ENCODE measurements at places on chromosomes 3 and 15. TPM values are rescaled to one million over a fixed set of nuclear protein-coding genes. Genes with fewer than 3 reads are reported as not detected.

- no peak overlapping the region for H3K27ac ChIP-seq
- H3K36me3 ChIP-seq = no peaks in the 10 kb centered on the region
- H3K4me1 ChIP-seq = no peaks in the 10 kb centered on the region
- no peaks in the 10 kb centered on the region for H3K27me3 ChIP-seq
Observed at GRCh38 chr15:61410662-61411061, 181.6 kb upstream of the RORA start.

DNA sequence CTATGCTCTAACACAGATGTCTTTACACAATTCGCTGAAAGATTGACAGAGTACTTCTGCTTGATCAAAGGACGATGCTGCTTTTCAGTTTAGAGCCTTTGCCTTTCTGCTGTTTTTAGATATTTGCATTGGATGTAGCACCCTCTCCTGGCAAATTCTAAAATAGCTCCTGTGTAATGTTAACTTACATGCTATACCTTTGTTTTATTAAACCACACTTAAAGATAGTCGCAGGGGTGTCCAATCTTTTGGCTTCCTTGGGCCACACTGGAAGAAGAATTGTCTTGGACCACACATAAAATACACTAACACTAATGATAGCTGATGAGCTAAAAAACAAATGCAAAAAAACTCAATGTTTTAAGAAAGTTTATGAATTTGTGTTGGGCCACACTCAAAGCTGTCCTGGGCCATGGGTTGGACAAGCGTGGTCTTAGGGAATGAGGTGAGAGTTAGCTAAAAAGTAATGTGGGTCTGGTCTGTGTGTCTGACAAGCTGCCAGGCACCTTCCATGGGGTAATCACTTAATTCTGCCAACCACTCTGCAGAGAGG lies 62.9 kb downstream of the ATG7 start:
- H3K27me3 ChIP-seq = no peaks in the 10 kb centered on the region
- H3K36me3 ChIP-seq = no peaks in the 10 kb centered on the region
- no peak overlapping the region for H3K27ac ChIP-seq
- H3K4me3 ChIP-seq = no peak overlapping the region

- no peak for DNase-seq
- no peak overlapping the region for H3K4me3 ChIP-seq
- no peaks in the 10 kb centered on the region for H3K27me3 ChIP-seq
- no peaks in the 10 kb centered on the region for H3K36me3 ChIP-seq
- H3K4me1 ChIP-seq = peaks cover 41% of the 10 kb centered on the region
Observed at GRCh38 chr15:74840851-74841775, 1.8 kb downstream of the ULK3 start.

Gene BFSP2
- not detected for total RNA-seq

Gene SQOR
- 52.8 TPM for total RNA-seq

Gene RASGRF1
- not detected for total RNA-seq

DNA sequence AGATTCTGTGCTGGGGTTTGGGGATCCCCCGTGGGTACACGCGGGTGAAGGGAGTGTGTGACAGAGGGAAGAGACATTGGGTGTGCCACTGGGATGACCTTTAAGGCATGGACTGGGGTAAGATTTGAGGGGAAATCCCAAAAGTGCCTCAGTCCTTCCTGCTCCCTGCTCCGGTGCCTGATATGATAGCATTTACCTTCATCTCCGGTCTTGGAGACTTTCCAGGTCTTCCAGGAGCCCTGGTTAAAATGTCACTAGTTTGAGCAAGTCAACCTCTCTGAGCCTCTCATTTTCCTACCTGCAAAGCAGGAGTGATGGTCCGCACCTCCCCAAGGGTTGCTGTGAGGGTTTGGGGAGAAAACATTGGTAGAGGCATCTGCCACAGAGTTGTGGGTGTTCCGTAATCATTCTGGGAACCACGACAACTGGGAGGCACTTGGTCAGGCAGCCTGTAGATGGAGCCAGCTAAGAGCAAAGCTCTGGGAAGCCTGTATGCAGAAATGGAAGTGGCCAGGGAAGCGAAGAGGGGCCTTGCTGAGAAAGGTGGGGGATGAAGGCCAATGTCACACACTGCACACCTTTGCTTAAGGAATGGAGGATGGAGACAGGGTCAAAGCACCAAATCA lies 33.9 kb upstream of the KIF23 start:
- no peak overlapping the region for H3K4me3 ChIP-seq
- no peak overlapping the region for H3K27ac ChIP-seq
- H3K4me1 ChIP-seq = no peaks in the 10 kb centered on the region
- H3K36me3 ChIP-seq = no peaks in the 10 kb centered on the region

GRCh38 chr3:82001276-82001923 lies 240.0 kb upstream of the GBE1 start:
- H3K4me3 ChIP-seq = no peak overlapping the region
- no peak overlapping the region for H3K27ac ChIP-seq
- H3K36me3 ChIP-seq = no peaks in the 10 kb centered on the region
- no peaks in the 10 kb centered on the region for H3K27me3 ChIP-seq

GRCh38 chr3:20310629-20311028 lies 124.6 kb upstream of the SGO1 start:
- H3K36me3 ChIP-seq = no peaks in the 10 kb centered on the region
- H3K4me3 ChIP-seq = no peak overlapping the region
- no peak for DNase-seq
- no peak overlapping the region for H3K27ac ChIP-seq

Gene TRPM1
- not detected for total RNA-seq

Gene CCDC191
- total RNA-seq = 8.6 TPM

Gene TRAIP
- total RNA-seq = 17.4 TPM
